Activated CD4-positive, alpha-beta memory T cell treated with anti-CD3 and anti-CD28 coated beads, Interleukin-2, amount 10 ng/mL, durations not matched to agents 7 days and 5 days (primary cell): ENCODE measurements at places on chromosomes 13 and 19. TPM values are rescaled to one million over a fixed set of nuclear protein-coding genes. Genes with fewer than 3 reads are reported as not detected.

- no peak for DNase-seq
These were observed 118.9 kb upstream of the KL start for GRCh38 chr13:32897296-32897695.

- DNase-seq, result no peak
These were observed 72.3 kb upstream of the RFC3 start for GRCh38 chr13:33745370-33746324.

Gene TEX101
- not detected for total RNA-seq

DNA sequence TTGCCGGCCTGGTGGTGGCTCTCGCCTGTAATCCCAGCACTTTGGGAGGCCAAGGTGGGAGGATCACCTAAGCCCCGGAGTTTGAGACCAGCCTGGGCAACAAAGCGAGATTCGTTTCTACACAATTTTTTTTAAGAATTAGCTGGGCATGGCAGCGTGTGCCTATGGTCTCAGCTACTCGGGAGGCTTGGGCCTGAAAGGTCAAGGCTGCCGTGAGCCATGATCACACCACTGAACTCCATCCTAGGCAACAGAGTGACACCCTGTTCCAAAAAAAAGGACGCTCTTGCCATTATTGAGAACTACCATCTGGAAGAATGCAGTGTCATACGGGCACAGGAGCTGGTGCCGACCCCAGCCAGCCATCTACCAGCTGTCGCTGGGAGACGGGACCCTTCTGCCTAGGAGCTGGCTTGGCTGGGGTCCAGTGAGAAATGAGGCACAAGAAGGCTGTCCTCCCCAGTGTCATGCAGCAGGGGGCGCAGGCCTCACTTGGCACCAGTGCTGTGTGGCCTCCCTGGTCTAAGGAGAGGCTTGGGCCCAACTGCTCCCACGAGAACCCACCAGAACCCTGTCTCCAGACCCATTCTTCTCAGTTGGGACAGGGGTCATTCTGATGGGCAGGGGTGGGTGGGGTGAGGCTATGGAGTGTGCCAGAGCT, 12.2 kb upstream of the RELB start:
- DNase-seq, result peak; percentile 71

- DNase-seq, result no peak
These were observed 153.6 kb downstream of the KATNAL1 start for GRCh38 chr13:30153545-30154426.

DNA sequence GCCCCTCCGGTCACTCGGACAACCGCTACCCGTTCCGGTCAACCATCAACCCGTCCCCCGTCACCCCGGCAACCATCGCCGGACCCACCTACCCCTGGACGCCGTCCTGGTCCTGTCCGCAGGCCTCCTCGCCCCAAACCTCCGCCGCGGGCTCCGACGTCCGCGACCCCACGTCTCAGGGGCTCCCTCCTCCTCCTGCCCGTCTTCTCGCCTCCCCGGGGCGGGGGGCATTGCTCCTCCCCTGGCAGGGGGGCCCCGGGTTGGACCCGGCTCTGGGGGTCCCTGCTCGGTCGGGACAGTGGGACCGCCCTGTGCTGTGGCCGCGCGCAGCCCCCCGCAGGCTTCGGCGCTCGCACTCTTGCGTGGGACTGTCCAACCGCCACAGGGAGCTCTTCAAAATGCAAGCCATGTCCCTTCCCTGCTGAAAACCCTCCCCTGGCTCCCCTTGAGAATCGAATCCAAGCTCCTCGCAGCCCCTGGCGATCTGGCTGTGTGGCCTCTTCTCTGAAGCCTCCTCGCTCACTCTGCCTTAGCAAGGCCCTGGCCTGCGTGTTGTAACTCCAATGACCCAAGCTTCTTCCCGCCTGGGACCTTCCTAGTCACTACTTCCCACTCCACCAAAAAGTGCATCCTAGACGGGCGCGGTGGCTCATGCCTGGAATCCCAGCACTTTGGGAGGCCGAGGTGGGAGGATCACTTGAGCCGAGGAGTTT, 8.4 kb downstream of the EPHX3 start:
- DNase-seq, result no peak

Gene CYP2S1
- total RNA-seq, result 1.6 TPM

Gene ATP7B
- total RNA-seq, result 0.78 TPM

Gene C1QTNF9B
- not detected for total RNA-seq

- no peak for DNase-seq
These were observed 11.0 kb downstream of the PEPD start for GRCh38 chr19:33510462-33511194.

DNA sequence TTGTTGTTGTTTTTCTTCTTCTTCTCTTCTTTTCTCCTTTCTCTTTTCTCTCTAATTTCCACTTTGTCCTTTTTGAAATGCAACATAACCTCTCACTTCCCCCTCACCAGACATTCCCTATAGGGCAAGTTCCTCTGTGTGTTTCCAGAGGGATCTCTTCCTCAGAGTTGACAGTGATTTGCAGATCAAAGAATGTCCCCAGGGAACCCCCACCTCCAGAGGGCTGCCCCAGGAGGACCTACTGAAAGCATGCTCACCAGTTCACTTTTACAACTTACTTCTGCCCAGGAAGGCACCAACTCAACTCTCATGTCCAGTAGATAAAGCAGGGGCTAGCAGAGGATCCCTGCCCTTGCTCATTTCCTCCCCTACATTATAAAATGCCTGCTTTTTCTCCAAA, 1648.0 kb downstream of the PCDH9 start:
- no peak for DNase-seq

GRCh38 chr13:37288057-37288720, 182.7 kb upstream of the CSNK1A1L start:
- no peak for DNase-seq

DNA sequence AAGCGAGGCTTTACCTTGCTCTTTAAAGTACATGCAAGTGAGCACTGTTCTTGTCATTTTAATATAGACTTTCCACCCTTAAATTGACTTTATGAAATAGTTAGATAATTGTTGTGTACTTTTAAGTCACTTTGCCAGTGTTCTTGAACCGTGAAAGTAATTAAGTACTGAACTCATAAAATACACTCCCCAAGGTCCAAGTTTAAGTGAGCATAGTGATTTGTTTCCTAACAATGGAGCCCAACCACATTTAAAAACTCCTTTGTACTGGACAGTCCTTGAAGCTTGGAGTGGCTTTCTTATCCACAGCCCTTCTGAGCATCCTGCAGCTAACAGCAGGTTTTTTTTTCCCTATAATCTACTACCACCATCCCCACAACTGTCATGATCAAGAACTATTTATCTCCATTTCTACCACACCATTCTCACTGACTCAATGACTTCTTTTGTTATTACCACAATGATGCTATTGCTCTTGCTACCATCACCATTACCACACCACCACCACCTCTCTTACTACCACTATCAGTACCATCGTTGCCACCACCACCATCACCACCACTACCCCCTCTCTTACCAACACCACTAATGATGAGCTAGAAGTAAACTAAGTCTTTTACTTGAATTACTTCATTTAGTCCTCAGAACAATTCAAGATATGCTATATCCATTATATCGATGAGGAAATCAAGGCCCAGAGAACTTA, 452.6 kb downstream of the DIAPH3 start:
- DNase-seq, result no peak

DNA sequence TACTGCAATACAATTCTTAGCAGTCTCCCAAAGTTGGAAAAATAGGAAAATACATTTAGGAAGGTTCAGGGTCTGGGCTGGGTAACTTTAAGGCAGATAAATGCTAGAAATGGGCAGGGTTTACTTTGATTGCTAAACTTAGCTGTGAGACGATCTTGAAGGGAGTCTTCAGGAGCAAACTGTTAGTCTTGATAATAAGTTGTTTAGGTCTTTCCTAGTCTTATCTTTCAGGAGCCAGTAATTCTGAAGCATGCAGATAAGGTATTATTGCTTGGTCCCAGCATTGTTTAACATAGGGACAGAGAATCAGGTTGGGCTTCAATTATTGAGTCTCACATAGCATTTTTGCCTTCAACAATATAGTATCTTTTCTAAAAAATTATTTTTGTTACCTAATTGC, 262.4 kb upstream of the MIR17HG start:
- no peak for DNase-seq

Gene PNMA8C
- total RNA-seq, result not detected

DNA sequence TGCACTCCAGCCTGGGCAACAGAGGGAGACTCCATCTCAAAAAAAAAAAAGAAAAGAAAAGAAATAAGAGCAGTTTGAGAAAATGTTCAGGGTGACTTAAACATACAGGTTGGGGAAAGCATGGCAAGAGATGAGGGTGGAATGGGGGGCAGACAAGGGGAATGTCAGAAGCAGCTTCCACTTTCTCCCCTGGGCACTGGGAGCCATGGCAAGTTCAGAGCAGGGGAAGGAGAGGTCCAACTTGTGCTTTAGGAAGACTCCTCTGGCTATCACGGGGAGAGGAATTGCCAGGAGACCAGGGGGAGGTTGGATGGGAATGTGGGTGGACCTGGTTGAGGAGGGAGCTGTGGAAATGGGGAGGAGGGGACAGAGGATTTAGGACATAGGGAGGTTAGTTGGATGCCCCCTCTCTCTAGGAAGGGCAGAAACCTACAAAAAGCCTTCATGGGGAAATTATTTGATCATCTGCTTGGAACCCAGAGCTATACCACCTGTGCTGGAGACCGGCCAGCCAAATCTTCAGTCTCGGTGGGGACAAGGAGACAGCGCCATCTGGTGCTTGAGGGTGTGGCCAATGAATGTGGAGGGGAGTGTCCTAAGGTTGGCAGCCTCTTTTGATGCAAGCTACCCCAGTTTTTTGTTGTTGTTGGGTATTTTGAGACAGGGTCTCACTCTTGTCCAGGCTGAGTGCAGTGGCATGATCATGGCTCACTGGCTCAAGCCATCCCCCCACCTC, 7.3 kb upstream of the STRN4 start:
- DNase-seq, result peak; percentile 79

GRCh38 chr19:19349365-19349764, 28.7 kb downstream of the MAU2 start:
- no peak for DNase-seq

DNA sequence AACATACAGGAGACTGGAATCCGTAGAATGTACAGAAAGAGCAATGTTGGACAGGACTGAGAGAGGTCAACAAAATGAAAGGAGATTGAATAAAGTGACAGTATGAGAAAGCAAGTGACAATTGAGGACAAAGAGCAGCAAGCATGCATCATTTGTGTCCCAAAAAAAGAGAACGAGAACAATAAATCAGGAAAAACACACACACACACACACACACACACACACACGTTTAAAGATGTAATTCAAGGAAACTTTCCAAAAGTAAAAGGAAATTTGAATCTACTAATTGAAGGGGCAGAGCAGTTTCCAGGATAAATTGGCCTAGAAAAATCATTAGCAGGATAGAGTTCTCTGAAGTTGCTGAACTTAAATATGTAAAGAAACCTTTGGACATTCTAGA, 16.9 kb downstream of the DPY19L3 start:
- DNase-seq, result no peak

DNA sequence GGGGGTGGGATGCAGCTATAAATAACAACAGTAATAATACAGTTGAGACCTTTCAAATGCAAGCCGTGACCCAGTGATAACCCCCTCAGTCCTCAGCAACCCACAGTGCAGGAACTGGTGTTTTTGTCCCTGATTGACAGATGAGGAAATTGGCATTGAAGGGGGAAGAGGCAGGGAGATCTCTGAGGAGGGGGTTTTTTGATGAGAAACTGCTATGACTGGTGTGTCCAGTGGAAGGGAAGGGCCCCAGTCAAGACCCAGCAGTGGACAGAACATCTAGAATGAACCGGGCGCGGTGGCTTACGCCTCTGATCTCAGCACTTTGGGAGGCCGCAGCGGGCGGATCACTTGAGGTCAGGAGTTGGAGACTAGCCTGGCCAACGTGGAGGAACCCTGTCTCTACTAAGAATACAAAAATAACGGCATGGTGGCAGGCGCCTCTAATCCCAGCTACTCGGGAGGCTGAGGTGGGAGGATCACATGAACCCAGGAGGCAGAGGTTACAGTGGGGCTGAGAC, 1.9 kb downstream of the MAP1S start:
- DNase-seq, result no peak

GRCh38 chr19:5926641-5927440, 12.8 kb downstream of the CAPS start:
- DNase-seq, result no peak

Gene COG3
- 24.6 TPM for total RNA-seq

GRCh38 chr19:47109541-47110375, 3.8 kb downstream of the ZC3H4 start:
- DNase-seq, result peak; percentile 76

Gene OSCAR
- not detected for total RNA-seq

DNA sequence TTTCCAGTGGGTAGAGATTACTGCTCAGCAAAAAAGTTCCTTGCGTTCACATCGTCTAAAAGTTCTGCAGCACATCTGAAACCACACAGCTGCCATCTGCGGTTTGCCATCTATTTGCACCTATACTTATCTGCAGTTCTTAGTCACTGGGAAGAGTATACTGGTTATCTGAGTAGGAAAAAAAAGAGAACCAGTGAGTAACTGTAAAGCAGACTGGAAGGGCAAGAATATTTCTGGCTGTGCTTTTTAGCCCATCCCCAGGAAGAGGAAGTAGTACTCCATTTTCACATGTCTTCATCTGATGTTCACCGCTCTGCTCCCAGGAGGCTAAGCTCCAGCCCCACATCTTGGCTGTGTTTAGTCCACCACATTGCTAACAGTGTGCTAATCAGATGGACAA, 35.6 kb downstream of the EFNB2 start:
- DNase-seq, result no peak

DNA sequence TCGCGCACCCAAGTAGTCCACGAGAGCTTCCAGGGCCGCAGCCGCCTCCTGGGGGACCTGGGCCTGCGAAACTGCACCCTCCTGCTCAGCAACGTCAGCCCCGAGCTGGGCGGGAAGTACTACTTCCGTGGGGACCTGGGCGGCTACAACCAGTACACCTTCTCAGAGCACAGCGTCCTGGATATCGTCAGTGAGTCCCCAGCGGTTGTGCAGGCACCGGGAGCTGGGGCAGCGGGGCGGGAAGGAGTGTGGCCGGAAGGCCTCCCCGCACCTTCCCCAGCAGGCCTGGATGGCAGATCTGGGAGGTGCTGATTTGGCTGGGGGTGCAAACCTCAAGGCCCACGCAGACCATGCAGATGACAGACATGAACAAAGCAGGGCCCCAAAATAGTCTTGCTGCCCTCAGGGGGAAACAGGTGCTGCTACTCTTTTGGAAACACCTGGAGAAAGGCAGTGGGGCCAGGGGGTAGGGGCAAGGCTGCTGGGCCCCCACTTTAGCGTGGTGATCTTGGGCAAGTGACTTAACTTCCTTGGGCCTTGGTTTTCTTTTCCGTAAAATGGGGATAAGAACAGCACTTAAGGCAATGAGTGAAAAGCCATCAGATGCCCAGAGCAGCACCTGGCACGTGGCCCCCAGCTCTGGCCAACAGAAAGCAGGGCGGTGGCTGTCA, 4.0 kb downstream of the MAG start:
- peak; percentile 37 for DNase-seq

DNA sequence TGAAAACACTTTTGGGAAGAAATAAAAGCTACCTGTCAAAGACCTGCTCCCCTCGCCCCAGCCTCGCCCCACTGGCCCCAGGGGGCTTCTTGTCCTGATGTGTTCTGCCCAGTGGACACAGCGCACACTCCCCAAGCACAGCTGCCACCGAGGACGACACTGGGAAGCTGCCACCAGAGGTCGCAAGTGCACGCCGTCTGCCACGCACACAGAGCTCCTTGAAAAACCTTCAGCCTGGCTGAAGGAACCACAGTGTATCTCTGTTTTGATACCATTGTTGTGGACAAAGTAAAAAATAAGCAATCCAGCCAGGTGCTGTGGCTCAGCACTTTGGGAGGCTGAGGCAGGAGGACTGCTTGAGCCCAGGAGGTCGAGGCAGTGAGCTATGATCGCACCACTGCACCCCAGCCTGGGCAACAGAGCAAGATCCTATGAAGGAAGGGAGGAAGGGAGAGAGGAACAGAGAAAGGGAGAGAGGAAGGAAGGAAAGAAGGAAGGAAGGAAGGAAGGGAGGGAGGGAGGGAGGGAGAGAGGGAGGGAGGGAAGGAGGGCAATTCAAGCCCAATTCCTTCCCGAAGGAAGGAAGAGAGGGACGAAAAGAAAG, 57.3 kb downstream of the CEBPG start:
- peak; percentile 70 for DNase-seq

Gene KCNC3
- total RNA-seq, result 4.3 TPM
